ENCODE measurements at places on chromosomes 1 and 21.
A peak's percentile ranks its signal among the peaks of the same experiment; 100 is the strongest.

DNA sequence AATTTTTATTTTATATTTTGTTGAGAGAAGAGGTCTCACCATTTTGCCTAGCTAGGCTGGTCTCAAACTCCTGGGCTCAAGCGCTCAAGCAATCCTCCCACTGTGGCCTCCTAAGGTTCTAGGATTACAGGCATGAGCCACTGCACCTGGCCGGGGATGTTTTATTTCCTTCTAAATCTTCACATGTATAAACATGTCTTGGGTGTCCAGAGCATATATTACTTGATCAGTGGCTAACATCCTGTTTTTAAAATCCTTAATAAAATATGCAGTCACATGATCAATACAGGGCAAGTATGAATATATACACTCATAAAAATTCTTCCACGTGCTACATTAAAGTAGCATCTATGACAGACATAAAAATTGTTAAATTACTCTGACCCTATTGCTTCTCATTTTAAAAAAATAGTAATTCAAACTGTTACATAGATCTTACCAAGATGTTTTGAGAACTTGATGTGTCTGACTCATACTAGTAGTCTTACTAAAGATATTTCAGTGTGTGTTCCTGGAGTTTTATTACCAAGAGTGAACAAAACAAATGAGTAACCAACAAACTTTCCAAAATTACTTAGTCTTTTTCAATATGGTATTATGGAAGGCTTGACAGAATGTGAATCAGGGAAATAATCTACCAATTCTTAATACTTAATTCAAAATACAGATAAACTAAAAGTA lies 222.5 kb downstream of the SLC45A1 start:
- DNase-seq, result no peak

DNA sequence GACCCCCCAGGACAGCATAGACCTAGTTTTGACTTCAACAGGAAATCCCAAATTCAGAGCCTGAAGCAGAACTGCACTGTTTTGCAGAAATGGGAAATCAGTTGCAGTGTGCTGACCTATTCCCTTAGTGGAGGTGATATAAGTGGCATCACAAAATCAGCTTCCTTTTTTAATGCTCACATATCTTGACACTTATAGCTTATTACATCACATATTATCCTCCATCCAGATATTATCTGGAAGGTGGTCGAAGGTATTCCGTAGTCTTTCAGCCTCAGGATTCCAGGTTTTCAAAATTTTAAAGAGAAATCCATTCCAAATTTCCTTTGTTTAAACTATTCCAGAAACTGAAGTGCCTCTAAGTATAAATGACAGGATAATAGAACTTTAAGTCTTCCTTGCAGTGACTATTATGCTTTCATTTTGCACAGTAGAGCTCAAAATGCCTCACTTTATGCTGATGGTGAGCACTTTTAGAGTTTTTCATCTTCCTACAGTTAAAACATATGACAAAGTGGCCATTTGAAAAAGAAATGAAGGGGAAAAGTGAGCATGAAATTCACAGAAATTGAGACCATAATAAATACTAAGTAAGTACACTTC lies 106.4 kb upstream of the DPYD start:
- no peak for DNase-seq

GRCh38 chr1:162717548-162718184 lies 72.8 kb upstream of the HSD17B7 start:
- no peak for DNase-seq

GRCh38 chr1:158058237-158058985 lies 65.0 kb downstream of the KIRREL1 start:
- no peak for DNase-seq

GRCh38 chr21:39579734-39580332 lies 32.9 kb upstream of the B3GALT5 start:
- DNase-seq, result no peak

DNA sequence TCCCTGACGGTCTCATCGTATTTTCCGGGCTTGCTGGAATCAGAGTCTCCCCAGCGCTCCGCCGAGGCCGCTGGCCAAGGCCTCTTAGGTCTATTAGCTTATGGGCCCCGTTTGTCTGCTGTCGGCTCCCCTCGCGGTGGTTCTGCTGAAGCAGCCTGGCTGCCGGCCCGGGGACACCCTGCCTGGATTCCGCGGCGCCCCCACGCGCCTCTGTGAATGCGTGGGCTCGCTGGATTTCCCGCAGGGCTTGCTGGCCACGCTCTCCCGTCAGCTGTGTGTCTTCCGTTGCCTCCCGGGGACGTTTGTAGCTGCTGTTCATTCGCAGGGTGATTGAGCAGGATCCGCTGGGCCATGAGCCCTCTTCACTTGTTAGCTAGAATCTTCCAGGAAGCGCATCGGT lies 8.4 kb downstream of the LRRC3 start:
- no peak for DNase-seq

GRCh38 chr1:119139857-119140176 lies 636 bp downstream of the WARS2 start:
- peak; percentile 13 for DNase-seq

DNA sequence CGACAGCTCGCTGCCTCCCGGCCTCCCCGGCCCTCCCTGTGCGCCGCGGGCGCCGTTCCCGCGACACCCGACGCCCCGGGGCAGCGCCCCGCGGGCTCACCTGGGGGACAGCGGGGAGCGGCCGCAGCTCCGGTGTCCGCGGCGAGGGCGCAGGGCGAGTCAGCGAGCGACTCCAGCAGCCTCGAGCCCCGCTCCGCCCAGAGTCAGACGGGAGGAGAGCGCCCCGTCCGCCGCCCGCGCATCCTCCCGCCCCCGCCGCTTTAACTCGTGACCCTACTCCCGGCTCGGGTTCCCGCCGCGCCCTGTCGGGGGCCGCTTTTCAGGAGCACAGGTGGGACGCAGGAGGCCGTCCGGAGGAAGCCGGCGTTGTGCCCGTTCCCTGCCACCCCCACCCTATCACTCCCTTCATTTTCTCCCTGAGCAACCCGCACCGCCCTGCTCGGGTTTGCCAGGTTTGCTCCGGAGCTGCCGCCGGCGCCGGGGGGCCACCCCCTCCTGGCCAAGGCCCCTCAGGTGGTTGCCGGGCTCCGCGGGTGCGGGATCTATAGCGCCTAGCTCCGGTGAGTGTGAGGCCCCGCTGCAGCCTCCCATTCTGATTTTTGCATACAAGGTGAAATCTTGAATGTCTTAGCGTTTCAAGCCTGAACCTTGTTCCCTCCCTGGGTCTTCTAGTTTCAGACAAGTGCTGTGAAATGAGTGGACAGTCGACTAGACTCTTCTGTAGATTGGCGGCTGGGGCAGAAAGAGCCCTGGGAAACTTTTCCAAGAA lies at the start of gene MCOLN3:
MCOLN3 (minus strand) TSS at position 205 of the 769 bp plus-strand sequence. CDS start 3,140 bp downstream, outside the sequence.
- DNase-seq, result no peak

DNA sequence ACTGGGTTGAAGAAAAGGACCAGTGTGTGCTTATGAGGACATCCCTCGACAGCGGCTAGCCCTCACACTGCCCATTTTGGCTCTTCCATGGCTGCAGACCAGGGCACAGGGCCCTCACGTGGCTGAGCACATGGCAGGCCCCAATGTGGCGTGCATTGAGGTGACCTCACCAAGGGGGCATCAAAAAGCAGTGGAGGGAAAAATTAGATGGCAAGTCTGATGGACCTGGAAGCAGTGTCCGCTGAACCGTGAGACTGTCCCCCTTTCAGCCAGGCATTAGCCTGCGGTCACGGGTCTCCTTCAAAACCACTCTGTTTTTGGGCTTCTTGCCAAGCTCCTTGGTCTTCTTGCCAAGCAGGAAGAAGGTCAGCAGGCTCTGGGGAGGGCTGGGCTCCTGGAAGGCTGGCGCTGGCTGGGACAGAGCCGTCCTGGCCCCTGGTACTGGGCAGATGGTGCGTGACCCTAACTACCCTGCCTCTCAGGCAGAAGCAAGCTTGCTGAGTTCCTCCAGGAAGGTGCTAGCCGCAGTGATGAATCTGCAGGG lies 30.8 kb downstream of the TRIM67 start:
- no peak for DNase-seq

Measured in stimulated activated CD8-positive, alpha-beta memory T cell treated with anti-CD3 and anti-CD28 coated beads, Interleukin-15, amount 100 ng/mL, for 24 hours (primary cell).